ENCODE measurements at places on chromosomes 4 and X.

GRCh38 chr4:38500433-38500832 is 163.6 kb upstream of the KLF3 start:
- DNase-seq = no peak

DNA sequence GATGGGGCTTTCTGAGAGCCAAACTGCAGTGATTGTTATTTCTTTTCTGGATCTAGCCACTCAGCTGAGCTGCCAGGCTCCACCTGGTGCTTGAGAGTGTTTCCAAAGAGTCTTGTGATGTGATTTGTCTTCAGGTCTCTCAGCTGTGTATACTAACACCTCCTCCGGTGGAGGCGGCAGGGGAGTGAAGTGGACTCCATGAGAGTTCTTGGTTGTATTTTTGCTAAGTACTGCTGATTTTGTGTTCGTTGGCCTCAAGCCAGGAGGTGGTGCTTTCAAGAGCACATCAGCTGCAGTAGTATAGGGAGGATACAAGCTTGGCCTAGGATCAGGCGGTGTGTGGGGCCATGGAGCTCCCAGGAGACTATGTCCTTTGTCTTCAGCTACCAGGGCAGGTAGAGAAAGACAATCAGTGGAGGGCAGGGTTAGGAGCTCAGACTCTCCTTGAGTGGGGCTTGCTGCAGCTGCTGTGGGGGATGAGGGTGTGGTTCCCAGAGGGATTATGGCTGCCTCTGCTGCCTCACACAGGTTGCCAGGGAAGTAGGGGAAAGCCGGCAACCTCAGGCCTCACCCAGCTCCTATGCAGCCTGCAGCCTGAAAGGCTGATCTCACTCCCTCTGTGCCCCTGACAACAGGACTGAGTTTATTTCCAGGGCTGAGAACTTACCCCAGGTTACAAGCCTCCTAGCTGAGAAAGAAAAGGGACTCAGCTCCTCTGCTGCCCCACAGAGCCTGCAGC is 62.4 kb downstream of the NPFFR2 start:
- no peak for DNase-seq

DNA sequence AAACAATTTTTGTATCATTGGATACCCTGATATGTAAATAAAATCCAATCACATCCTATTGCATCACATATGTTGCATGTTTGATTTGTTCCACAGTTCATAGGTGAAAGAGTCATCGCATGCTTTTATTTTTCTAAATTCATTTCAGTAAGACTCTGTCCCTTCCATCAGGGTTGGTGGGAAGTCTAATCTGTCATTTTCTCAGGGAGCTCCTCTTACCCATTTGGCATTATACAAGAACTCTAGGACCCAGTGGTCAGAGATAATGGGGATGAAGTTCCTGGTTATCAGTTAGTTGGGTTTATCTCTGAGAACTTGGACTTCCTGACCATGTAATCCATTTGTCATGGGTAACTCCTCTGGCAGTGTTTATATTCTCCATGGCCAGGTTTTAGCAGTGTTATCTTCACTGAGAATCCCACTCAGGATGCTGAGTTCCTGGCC is 227.1 kb upstream of the JADE1 start:
- no peak for DNase-seq

GRCh38 chr4:78061939-78062570 is 4.9 kb downstream of the FRAS1 start:
- DNase-seq = no peak

- DNase-seq = no peak
Measured at GRCh38 chr4:100208964-100209363, 18.7 kb upstream of the DDIT4L start.

GRCh38 chr4:156638334-156638733 is 333.3 kb downstream of the PDGFC start:
- DNase-seq = no peak

GRCh38 chr4:99859618-99860017 is 34.6 kb downstream of the LAMTOR3 start:
- no peak for DNase-seq

GRCh38 chrX:72029483-72030411 is 102.0 kb downstream of the RTL5 start:
- no peak for DNase-seq

GRCh38 chr4:150570862-150571261 is 11.1 kb upstream of the MAB21L2 start:
- DNase-seq = no peak

DNA sequence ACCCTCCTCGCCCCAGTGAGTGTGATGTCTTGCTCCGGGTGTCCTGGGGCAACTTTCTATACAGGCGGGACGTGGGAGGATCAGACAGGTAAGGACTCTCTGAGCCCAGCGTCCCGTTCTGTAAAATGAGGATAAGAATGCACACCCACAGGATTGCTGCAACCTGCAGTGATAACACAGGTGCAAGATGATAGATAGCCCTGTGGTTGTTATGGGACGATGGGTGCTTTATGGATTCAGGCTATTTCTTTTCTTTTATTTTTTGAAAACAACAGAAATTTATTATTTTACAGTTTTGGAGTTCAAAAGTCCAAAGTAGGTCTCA is 28.6 kb downstream of the BEX3 start:
- DNase-seq = no peak

DNA sequence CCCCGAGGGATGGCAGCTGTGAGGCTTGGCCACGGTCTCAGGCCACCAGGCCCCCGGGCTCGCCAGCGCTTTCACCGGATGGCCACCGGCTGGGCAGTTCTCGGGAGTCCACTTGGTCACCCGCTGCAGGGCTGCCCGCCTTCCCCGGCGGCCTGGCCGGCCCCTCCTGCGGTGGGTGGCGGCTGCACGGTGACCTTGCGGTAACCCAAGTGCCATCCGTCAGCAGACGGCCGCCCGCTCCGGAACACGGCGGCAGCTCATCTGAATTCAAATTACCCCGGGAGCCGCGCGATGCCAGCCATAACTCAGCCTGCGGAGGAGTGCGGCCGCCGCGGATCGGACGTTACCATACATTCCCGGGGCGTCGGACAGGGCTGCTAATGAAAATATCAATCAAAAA is 60.7 kb downstream of the FAM53A start:
- no peak for DNase-seq

DNA sequence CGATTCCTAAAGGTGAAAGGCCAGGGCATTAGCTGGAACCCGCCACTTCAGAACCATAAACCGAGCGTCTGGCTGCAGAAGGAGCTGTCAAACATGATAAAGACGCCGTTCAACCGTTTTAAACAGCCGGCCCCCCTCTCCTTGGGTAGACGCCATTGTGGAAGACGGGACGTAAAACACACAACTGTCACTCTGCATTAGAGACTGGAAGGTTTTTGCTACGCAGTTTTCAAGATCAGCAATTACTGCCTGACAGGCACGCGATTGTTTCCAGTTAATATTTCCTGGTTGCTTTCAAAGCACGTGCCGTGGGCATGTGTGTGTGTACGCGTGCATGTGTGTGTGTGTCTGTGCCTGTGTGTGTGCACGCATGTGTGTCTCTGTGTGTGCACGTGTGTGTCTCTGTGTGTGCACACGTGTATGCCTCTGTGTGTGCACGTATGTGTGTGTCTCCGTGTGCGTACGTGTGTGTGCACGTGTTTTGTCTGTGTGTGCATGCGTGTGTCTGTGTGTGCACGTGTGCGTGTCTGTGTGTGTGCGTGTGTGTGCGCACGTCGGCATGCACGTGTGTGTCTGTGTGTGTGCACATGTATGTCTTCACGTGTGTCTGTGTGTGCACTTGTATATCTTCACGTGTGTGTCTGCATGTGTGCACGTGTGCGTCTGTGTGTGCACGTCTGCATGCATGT is 48.8 kb downstream of the SHOX start:
- DNase-seq = no peak

GRCh38 chr4:143372093-143372915 is 35.6 kb downstream of the GAB1 start:
- DNase-seq = no peak

DNA sequence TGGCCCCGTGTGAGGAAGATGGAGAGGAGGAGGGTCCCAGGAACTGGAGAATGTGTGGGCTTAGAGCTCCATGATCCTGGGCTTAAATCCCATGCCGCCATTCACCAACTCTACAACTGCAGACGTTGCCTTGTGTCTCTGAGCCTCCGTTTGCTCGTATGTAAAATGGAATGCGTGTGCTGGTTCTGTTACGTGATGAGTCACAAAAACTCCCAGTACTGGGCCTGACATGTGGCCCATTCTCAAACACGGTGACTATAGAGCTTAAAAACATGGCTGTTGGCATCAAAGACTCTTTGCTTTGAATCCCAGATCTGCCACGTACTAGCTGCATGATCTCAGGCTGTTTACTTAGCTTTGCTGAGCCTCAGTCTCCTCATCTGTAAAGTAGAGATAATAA is 13.0 kb upstream of the AFAP1 start:
- no peak for DNase-seq

GRCh38 chr4:138889216-138889615 is 126.4 kb upstream of the NOCT start:
- no peak for DNase-seq

- no peak for DNase-seq
Measured at GRCh38 chr4:122798101-122798500, 28.5 kb upstream of the FGF2 start.

DNA sequence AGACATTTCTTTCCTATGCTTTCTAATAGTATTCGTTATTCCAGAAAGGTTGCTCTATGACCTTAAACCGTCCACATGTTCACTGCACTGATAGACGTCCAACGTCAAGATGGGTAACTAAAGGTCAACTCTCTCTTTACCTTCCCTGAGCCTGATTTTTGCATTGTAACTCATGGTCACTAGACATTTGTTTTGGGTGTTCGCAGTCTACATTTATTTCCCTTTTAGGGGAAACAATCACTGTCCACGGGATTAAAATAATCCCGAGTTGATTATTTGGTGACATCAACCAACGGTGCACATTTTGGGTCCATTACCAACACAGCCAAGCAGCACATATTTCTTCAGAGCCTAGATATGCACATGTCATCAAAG is 540 bp upstream of the HADH start:
- no peak for DNase-seq

GRCh38 chrX:819684-820083 is 189.1 kb downstream of the SHOX start:
- no peak for DNase-seq

DNA sequence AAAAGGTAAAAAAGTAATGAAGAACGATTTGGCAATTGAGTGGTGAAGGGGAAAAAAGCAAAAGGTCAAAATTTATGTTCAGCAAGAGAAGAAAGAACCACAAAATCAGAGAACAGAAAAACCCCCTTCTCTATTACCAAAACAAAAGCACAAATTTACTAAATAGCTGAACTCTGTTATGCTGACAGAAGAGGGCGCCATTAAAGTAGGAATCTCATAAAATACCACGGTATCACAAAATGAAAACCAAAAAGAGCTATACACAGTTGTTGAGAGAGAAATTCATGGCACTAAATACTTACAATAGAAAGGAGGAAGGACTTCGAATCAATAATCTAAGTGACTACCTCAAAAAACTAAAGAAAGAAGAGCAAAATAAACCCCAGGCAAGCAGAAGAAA is 69.6 kb upstream of the CXorf66 start:
- no peak for DNase-seq

GRCh38 chr4:78058591-78059523 is 1.7 kb downstream of the FRAS1 start:
- no peak for DNase-seq

GRCh38 chrX:133550665-133551485 is 135.6 kb upstream of the GPC4 start:
- DNase-seq = no peak

DNA sequence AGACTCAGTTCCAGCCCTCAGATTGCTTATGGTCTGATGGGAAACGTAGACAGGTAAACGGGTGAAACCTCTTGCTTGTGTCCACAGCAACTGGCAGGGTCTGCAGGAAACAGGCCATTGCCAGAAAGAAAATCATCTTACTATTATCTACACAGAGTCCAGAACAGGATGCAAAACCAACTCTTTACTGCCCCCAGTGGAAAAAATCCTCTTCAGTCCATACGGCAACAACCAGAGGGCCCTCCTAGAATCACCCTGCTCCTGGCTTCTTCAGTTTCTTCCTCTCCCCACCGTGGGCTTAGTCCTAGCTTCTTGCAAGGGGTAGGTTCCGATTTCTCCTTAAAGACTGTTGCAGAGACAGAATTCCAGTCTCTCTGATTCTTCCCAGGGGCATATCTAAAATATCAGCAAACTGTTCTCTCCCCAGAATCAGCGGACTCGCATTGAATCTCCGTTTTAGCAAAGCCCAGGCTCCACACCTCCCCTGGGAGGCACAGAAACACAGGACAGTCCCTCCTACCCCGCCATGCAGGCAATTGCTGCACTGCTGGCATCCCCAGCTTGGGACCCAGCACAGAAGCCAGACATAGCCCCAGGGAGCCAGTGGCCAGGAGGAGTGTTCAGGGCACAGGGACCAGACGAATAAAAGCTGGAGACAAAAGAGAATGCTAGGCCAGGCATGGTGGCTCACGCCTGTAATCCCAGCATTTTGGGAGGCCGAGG is 41.0 kb upstream of the SH3RF1 start:
- no peak for DNase-seq

- no peak for DNase-seq
Measured at GRCh38 chr4:8015512-8015911, 75.9 kb upstream of the AFAP1 start.

DNA sequence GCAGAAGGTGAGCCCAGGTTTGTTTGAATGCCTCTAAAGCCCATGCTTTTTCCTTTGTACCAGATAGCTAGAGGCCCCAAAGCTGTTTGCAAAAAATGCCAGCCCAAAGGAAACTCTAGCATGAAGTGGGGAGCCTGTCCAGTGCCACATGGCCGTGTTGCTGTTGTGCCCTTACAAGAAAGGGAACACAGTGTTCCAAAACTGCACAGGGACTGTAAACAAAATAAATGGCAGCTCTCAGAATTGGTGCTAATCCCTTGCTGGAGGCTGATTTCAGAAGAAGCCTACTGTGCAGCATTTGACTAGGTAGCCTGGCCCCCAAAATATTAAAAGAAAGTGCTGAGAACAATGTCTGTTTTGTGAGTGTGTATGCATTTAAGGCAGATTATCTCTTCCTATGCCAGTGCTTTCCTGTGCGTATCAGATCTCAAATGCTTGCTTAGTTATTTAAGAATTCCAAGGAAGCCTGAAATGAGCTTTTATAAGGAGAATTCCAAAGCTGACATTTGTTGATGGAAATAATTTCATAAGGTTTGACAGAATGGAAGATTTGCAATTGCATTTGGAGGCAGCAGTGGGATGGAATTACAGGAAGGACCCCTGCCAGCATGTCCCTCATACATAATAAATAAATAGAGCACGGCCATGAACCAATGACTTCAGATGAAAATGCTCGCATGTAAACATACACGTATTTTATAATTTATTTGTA is 115.7 kb downstream of the IRF2 start:
- no peak for DNase-seq

DNA sequence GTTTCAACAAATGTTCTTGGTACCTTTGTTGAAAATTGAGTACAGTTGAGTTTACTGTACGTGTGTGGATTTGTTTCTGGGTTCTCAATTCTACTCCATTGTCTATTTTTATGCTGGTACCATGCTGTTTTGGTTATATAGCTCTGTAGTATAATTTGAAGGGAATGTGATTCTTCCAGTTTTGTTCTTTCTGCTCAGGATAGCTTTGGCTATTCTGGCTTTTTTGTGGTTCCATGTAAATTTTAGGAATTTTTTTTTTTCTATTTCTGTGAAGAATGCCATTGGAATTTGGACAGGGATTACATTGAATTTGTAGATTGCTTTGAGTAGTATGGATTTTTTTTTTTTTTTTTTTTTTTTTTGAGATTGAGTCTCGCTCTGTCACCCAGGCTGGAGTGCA is 373.4 kb downstream of the IL15 start:
- no peak for DNase-seq
